ENCODE measurements at places on chromosomes 3 and 15.
A peak's percentile ranks its signal among the peaks of the same experiment; 100 is the strongest.

- peak; percentile 81 for DNase-seq
Observed at GRCh38 chr3:127697551-127698240, 24.9 kb downstream of the ABTB1 start.

DNA sequence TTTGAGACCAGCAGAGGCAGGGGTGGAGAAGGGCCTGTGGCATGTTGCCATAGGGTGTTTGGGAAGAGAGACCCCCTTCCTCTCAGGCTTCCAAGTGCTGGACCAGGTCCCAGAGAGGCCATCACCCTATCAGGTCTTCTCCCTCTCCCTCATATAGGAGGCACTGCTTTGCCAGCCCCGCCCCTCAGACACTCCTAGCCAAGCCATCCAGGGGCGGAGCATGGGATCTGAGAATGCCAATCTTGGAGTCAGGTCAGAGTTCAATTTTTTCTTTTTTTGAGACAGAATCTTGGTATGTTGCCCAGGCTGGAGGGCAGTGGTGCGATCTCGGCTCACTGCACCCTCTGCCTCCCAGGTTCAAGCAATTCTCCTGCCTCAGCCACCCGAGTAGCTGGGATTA, 32.7 kb downstream of the CRABP1 start:
- no peak for DNase-seq

- no peak for DNase-seq
Observed at GRCh38 chr15:88835119-88835518, 31.9 kb downstream of the ACAN start.

DNA sequence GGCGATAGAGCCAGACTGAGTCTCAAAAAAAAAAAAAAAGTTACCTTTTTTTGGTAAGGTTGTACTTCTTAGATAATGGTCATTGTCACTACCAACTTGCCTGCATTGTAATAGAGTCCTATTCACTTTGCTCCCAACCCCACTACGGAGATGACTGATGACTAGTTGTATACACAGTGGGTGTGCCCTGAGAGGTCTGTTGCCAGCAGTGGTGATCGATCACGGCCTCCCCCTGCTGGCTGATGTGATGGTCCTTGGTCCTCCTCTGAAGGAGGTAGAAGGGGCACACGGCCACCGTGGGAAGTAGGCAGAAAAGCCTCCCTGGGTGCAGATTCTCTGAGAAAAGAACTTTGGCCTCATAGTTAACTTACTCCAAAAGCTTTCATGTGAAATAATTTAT, 10.7 kb downstream of the GCNT3 start:
- no peak for DNase-seq

GRCh38 chr3:15989419-15989818, 185.1 kb upstream of the GALNT15 start:
- DNase-seq: no peak

DNA sequence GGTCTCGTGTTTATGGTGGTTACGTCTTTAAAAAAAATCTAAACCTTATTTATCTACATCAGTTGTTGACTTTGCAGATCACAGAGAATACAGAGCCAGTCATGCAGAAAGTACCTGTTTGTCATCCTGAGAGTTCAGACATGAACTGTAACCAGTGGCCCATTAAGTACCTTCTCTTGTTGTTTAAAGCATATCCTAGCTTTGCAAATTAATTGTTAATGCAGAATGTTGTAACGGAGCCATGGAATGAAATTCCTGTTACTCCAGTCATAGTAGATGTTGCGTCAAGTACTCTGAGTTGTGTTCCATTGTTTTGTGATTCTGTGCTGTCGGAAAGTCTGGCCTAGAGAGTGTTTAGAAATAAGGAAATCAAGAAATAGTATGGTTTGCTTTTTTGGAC, 205.2 kb downstream of the RBMS3 start:
- DNase-seq: no peak

DNA sequence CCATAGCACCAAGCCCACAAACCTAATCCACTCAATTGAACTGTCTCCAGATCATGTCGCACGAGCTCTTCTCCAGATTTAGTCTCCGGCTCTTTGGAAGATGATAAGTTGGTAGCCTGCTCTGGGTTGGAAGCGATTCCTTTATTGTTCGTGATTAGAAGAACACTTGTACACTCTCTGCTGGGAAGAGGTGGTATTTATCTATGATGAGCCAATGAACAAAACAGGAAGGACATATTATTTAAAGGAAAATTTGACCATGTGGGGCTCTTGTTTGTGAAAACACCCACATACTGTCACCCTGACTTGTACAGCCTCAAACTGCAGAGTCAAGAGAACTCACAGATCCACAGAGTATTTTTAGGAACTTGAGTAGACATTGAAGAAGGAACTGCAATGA, 54.4 kb downstream of the MYZAP start:
- no peak for DNase-seq

GRCh38 chr3:46705751-46706552, 4.8 kb downstream of the TMIE start:
- no peak for DNase-seq

DNA sequence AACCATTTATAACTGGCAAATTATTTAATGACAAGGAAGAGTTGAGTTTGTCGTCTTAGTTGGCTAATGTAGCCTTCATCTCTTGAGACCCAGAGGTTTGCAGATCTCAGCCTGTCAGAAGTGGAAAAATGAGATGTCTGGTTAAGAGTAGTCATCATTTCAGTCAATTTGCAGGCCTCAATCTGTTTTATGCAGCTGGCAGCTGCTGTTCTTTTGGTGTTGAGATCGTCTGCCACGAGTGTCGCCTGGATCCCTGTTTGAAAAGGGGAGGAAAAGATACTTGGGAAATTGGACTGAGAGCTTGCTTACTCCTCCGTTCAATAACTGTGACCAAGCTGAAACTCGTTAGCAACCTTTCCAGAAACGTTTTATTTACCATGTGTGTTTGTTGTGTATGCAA, 2.3 kb downstream of the PHLDB2 start:
- DNase-seq: no peak

DNA sequence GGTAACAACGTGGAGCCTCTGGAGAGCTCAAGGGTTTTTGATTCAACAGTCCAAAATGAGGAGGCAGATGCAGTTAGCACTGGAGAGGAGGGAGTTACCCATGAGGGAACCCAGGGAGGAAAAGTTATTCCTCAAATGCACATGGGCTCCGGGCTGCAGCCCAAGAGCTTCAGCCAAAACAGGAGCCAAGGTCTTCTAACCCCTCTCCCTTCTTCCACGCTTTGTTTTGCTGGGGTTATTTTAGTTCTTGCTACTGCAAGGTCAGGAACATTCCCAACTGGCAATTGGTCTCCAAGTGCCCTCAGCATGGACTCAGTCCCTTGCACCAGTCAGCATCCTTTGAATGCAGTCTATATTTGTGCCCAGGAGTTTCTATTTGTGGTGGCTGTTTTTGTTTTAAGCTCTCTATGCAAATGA, 90.0 kb downstream of the TGFBR2 start:
- DNase-seq: no peak

DNA sequence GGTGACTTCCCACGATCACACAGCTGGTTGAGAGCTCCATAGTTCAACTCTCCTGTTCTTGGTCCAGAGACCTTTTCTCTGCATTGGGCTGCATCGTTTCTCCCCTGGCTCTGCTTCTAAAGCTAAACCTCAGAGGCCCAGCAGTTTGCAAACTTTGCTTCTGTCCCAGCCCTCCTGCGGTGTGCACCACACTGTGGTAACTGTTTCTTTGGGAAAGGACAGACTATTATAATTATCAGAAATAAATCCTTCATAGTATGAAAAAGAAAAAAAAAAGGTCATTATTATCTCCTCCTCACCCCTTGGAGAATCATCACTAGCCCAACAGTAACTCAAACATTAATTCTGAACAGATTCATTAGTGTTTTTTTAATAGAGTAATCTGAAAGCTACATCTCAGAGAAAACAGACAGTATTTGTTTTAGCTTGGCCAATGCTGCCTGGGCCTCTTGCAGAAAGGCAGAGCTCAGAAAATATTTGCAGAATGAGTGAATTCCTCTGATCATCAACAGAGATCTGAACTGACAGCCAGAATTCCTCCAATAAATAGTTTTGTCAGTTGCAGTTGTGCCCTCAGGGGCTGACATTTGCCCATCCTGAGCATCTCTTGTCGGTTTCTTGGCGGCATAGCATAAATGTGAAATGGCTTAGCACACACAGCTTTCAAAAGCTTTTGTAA, 52.9 kb downstream of the BFSP2 start:
- no peak for DNase-seq

DNA sequence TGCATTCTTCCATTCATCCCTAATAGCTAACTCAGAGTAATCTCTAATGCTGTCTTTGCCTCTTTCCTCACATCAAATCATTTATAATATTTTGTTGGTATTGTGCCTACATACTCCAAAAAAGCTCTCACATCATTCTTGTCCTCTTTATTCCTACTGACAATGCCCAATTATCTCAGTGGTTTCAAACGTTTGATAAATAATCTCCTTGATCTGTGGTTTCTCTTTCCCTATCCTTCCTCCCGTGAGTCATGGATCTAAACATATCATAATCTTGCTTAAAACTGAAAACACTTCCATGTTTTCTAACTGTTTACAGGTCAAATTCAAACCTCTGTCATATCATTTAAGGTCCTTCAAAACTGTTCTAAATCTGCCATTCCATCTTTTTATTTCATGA, 115.1 kb downstream of the CNTN6 start:
- DNase-seq: no peak

- no peak for DNase-seq
Observed at GRCh38 chr3:3110299-3110630, at the start of gene IL5RA. Gene IL5RA, minus strand, starts transcription at chr3:3110374. Its CDS starts 5,390 bp downstream, at chr3:3104984.

- DNase-seq: no peak
Observed at GRCh38 chr15:92886815-92887214, 13.3 kb upstream of the CHD2 start.

GRCh38 chr15:65819563-65819960, 27.5 kb upstream of the DENND4A start:
- no peak for DNase-seq

DNA sequence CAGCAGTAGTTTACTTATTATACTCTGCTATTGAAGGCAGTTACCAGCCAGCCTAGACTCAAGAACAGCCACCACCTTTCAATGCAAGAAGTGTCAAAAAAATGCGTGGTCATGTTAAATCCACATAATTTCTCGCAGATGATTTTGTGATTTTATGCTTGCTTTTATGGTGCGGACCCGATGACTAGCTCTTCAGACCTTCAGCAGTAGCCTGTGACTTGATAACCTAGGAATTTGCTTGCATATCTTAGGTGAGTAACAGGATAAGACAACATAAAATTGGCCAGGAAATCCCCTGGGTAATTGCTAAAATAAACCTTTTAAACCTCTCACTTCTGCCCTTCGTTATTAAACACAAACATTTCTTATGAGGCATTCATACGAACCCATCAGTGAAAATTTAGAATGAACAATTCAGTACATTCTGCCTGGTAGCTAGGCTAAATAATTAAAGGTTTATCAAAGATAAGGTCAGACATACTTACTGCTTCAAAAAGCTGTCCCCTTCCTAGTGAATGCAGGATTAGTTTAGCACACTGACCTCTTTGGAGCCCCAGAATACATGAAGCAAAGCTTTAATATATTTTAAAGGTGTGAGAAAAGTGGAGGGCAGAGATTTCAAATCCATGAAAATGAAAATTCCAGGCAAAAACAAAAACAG, 798.8 kb downstream of the OTOL1 start:
- no peak for DNase-seq

DNA sequence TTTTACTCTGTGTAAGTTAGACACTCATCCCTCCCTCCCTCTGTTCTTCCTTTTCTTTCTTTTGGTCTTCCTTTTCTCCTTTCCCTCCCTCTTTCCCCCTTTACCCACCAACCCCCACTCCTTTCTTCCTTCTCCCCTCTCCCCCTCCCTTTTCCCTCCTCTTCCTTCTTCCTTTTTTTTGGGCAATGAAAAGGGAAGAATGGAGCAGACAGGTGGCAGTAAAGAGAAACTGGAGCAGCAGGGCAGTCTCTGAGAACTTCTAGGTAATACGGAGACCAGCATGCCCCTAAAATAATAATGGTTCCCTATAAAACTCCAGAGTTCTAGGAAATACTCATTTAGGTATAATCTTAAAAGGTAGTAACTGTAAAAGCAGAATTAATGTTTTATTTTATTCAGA, 11.4 kb upstream of the GPR171 start:
- no peak for DNase-seq

GRCh38 chr3:169405076-169405475, 258.4 kb downstream of the MECOM start:
- DNase-seq: no peak

DNA sequence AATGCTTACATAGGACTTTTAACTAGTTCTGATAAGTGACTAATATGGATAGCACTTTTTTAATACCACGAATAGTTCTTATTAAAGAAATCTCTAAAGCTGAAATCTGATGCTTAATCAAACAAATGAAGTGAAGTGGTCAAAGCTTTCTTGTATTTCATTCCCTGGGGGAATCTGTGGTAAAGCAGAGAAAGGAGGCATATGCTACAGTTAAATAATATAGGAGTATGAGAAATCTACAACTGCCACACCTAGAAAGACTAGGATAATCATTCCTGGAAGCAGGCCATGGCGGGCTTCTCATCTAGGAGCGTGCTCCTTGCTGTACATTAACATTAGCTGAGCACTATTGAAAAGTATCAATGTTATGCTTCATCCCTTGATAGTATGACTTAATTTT, 835.7 kb downstream of the OTOL1 start:
- DNase-seq: no peak

- no peak for DNase-seq
Observed at GRCh38 chr3:46913644-46914043, 36.1 kb downstream of the PTH1R start.

DNA sequence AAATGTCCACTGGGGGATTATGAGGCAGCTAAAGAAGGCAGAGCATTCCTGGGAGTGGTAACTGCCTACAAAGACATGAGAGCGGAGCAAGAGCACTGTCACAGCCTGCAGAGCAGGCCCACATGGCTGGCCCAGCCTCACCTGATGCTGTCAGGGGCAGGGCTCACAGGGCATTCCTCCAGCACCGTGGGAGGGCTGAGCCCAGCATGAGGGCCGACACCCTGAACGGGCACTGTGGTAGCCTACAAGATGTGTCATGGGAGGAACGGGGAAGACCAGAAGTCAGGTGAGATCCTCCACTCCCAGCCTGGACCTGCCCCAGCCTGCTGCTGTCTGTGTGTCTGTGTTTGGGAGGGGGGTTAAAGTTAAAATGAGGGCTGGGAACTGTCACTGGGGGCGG, 30.1 kb downstream of the CCDC12 start:
- DNase-seq: no peak

- DNase-seq: no peak
Observed at GRCh38 chr3:195526492-195526891, 16.6 kb downstream of the PPP1R2 start.

GRCh38 chr15:52163321-52164190, 27.6 kb downstream of the GNB5 start:
- DNase-seq: no peak

DNA sequence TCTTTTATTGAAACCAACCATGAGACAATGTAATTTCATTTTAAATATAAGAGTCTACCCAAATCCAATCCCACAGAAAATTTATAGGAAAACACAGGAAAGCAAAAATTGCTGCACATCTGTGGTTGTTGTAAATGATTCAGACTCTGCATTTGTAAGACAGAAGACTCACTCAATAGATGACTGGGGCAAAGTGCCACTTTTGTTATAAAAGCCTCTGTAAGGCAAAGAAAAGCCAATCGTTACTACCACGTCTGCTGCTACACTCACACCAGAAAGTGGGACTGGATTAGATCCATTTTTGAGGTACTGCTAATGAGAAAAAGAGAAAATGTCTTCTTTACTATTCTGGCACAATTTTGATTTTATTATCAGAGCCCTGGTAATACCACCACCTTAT, 74.9 kb downstream of the SEMA6D start:
- DNase-seq: no peak

- no peak for DNase-seq
Observed at GRCh38 chr3:170049146-170050000, 11.6 kb downstream of the GPR160 start.

Measured in C1 segment of cervical spinal cord (tissue), 14 donors.